ENCODE measurements at places on chromosomes 5 and 9.
A peak's percentile ranks its signal among the peaks of the same experiment; 100 is the strongest.

GRCh38 chr9:134233022-134233421, 68.7 kb upstream of the RNU6ATAC start:
- DNase-seq: no peak

DNA sequence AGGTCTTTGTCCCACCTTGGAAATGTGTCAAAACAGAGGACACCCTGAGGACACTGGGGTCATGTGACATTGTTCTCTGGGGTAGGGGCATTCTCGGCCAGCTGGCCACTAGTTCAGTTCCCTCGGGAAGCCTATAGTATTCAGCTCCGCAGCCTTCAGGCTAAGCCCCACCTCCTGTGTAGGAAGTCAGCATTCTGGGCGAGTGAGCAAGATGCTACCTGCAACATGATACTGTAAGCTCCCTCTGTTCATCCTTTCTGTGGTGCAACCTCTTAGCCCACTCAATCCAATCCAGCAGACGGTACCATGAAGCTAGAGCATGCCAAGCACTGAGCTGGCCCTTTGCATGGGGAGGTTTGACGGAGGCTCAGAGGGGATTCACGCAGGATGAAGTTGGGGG, 5.3 kb downstream of the NTNG2 start:
- no peak for DNase-seq

DNA sequence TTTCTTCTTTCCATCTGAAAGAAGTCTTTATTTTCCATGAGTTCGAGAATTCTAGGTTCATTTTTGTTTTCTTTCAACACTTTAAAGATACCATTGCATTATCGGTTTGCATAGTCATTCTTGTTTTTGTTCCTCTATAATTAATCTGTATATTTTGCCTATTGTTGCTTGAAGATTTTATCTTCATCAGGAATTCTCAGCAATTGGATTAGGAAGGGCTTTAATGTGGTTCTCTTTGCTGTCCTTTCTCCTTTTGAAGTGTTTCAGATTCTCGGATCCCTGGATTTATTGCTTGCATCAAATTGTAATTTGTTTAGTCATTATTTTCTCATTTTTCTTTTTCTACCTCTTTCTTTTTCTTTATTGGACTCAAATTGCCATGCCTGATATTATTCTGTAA, 609.8 kb downstream of the TLR4 start:
- DNase-seq: no peak

GRCh38 chr9:115604831-115605483, 487.0 kb upstream of the TNC start:
- no peak for DNase-seq

GRCh38 chr5:167346461-167346860, 945.0 kb upstream of the WWC1 start:
- DNase-seq: no peak

DNA sequence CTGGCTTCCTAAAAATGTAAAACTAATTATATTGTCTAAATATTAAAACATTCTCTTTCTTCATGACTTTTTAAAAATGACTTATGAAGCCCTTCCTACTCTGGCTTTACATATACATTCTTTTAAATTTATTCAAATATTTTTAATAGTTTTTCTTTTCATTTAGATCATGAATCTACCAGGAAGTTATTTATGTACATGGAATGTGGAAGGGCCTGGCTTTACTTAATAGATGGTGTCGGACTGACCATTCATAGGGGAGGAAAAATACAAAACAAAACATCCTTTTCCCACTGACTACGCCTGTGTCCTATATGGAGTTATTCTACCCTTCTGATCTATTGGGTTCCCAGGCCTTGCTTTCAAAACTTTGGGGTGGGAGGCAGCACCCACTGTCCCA, 129.8 kb downstream of the MACROH2A1 start:
- no peak for DNase-seq

- DNase-seq: no peak
Measured at GRCh38 chr5:126858441-126858840, 81.5 kb downstream of the LMNB1 start.

GRCh38 chr9:104740621-104741020, 6.9 kb upstream of the NIPSNAP3A start:
- no peak for DNase-seq

- DNase-seq: no peak
Measured at GRCh38 chr9:136713550-136713949, 1.2 kb downstream of the DIPK1B start.

DNA sequence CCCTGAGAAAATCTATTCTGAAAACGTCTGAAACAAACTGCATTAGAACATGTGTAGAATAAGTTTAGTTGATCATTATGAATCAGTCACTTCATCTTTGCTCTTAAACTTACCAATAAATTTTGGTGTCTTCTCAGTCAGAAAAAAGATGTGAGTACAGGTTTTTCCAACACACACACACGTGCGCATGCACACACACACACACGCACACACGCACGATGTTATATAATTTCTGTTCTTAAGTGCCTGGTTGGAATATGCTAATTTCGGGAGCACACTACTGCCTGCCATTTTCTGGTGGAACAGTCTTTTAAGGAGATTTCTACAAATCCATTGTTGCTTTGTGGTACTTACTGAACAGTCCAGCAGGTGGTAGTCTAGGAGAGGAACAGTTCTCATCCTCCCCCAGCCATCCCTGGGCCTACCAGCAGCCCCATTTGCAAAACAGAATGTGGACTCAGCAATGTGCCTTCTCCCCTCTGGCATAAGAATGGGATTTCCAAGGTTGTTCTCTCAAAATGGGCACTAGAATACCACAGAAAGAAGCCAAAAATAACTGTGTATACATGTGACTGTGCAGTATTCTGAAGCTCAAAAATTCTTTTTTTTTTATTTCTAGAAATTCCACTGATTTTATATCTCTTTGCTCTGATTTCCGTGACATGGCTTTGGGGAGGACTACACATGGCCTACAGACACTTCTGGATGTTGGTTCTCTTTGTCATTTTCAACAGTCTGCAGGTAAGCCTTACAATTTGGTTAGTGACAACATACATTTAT, 281.3 kb downstream of the ARRDC3 start:
- DNase-seq: peak; percentile 6

- DNase-seq: no peak
Measured at GRCh38 chr5:78816143-78816765, 167.7 kb upstream of the LHFPL2 start.

DNA sequence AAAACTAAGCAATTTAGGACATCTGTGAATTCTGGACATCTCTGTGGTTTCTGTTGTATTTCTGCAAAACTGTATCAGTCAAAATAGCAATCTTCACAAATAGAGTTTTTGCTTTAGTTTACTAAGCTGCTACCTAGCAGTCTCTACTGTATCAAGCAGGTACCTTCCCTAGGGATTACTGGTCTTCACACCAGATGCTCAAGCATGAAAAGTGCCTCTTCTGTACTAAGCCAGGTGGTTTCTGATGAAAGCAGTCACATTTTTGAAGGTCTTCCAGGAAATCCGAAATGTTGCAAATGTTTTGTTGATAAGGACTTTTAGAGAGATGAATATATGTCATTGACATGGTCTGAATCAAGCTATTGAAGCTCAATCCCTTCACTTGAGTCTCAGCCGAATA, 540.0 kb downstream of the KCTD16 start:
- no peak for DNase-seq

DNA sequence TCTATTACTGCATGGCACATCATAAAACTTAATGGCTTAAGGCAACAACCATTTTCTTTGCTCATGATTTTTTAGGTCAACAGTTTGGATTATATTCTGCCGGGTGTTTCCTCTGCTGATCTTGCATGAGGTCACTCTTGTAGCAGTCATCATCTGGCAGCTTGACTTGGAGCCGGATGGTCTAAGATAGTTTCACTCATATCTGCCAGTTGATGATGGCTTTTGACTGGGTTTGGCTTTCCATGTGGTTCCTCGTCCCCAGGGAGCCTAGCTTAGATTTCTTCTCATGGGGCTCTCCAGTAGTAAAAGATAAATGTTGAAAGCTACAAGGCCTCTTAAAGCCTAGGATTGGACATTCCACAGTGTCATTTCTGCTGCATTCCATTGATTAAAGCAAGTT, 27.4 kb downstream of the LNPEP start:
- no peak for DNase-seq

- no peak for DNase-seq
Measured at GRCh38 chr9:14158916-14159315, 155.0 kb downstream of the NFIB start.

DNA sequence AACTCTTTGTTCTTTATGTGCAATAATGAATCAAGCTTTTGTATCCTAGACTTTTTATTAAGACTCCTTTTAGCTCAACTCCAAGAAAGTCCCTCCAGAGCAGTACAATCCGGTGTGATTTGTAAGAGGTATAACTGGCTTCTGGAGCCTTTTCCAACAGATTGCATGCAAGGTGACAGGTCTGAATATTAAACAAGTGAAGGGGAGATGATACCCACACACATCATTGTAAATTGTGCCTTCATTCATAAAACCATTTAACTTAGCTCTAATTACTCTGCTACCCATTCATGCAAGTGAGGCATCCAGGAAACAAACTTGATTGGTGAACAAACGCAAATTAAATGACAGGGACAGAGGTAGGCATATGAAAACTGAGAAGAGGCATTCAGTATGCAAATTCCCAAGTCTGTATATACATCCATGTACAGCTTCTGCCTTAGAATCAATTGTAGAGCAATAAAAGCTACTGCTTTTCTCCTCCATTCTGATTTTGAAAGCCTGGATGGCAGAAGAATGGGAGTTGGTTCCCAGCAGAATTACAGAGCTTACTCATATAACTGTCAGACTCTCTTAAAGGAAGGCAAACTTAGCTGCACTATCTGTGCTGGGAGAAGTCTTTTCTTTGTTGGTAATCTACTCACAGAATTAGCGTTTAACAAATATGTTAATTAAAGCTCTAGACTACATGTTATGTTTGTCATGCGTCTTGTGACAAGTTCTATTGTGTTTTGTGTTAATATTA, 261.0 kb upstream of the CDH6 start:
- no peak for DNase-seq

GRCh38 chr9:12874395-12874794, 99.6 kb downstream of the LURAP1L start:
- no peak for DNase-seq

- DNase-seq: no peak
Measured at GRCh38 chr5:130011986-130012385, 107.7 kb downstream of the CHSY3 start.

GRCh38 chr9:123343443-123344191, 12.4 kb upstream of the CRB2 start:
- DNase-seq: no peak

DNA sequence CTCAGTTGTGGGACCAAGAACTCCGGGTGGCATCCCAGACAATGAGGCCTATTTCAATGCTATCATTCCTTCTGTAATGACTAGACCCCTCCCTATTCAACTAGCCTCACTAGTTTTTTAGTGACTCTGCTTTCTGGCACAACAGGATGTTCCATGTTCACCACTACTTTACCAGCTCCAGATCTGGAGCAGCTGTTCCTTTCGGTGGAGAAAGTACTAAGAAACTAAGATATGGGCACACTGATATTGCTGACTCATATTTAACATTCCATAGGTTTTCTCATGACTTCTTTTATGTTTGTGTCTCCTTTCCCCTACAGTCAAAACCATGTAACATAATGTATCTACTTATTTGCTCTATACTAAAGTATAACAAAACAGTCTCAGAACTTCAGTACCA, 24.1 kb downstream of the IL33 start:
- no peak for DNase-seq

DNA sequence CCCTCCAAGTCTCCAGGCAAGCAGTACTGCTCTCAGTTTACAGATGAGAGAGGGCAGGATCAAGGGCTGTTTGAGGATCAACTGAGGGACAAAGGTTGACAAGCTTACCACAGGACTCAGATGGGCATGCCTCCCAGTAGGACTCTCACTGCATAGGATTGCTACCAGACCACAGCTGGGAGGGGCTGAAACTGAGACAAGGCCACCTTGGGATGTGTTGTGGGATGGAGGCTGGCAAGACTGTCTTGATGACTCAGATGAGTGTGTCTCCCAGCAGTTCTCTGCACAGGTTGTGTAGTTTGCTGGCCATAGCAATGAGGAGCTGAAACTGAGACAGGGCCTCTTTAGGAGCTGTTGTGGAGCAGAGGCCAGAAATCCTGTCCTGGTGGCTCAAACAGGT, 222.2 kb upstream of the IRX1 start:
- no peak for DNase-seq

DNA sequence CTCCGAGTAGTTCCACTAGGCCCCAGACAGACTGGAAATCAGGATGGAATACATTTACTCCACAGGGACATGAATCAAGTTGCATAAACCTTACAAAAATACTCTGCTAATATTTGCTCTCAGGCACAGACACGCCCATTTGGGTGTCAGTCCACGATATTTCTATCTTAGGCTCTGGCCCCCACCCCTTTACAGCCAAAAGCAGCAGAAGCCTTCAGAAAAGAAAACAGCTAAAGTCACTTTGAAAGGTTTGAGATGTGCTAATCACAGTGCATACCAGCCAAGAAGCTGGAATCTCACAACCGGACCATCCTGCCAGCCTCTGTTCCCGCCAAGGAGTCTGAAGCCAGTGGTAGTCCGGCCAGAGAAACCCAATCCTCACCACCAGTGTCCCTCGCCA, 22.6 kb downstream of the PTPN3 start:
- no peak for DNase-seq

DNA sequence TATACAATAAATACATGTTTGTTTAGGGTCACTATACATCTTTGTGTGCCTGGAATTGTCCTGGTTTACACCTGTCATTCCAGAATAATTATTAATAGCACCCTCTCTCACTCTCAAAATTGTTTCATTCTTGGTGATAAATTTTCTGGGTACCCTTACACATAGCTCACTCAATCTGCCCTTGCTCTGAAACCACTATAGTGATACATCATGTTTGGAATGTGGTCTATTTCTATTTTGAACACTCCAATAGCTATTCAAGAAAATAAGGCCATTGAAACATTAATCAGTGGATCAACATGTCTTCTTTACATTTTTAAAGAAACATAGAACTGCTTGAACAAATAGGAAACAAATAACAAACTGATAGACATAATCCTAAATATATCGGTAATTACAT, 158.7 kb downstream of the ARRDC3 start:
- DNase-seq: no peak

GRCh38 chr5:14296533-14297331, 153.6 kb downstream of the TRIO start:
- DNase-seq: peak; percentile 10

- DNase-seq: no peak
Measured at GRCh38 chr5:68543212-68543611, 327.7 kb downstream of the PIK3R1 start.

- DNase-seq: no peak
Measured at GRCh38 chr5:9249231-9249630, 296.6 kb downstream of the SEMA5A start.

- no peak for DNase-seq
Measured at GRCh38 chr5:8634219-8634618, 765.3 kb downstream of the MTRR start.

Measured in NCI-H1436 treated with DMSO at 0.1 percent for 48 hours (cell line).